ENCODE measurements at places on chromosomes 7 and 10. TPM values are rescaled to one million over a fixed set of nuclear protein-coding genes. Genes with fewer than 3 reads are reported as not detected.

The BNIP3 gene
- 107 TPM for total RNA-seq

The VSIR gene
- total RNA-seq = 34.7 TPM

The MEST gene
- 60.3 TPM for total RNA-seq

The FOXP2 gene
- total RNA-seq = 5.9 TPM

The SH2D4B gene
- 0.15 TPM for total RNA-seq

The CUZD1 gene
- 1.8 TPM for total RNA-seq

The TYSND1 gene
- total RNA-seq = 19.7 TPM

The CALML3 gene
- not detected for total RNA-seq

The WNT16 gene
- not detected for total RNA-seq

The TMUB1 gene
- total RNA-seq = 35.0 TPM

The VSTM4 gene
- total RNA-seq = 17.3 TPM

The ANKRD61 gene
- not detected for total RNA-seq

The OR2A12 gene
- not detected for total RNA-seq

The CCDC146 gene
- 11.5 TPM for total RNA-seq

The CUBN gene
- total RNA-seq = 5.7 TPM

The EGR2 gene
- 0.32 TPM for total RNA-seq

The SLC18A2 gene
- total RNA-seq = not detected

The COL17A1 gene
- 34.1 TPM for total RNA-seq

The NAT16 gene
- total RNA-seq = not detected

The ENO4 gene
- total RNA-seq = 0.66 TPM

The NEUROG3 gene
- not detected for total RNA-seq

The AKR1C8 gene
- total RNA-seq = 0.73 TPM

The DRGX gene
- not detected for total RNA-seq

The DOCK4 gene
- 41.9 TPM for total RNA-seq

The HGF gene
- total RNA-seq = 8.5 TPM

The ASB15 gene
- 0.15 TPM for total RNA-seq

The EPO gene
- total RNA-seq = not detected

The CHAT gene
- not detected for total RNA-seq

The TMEM176B gene
- 75.5 TPM for total RNA-seq

The CNPY1 gene
- total RNA-seq = 0.29 TPM

The SLC13A1 gene
- total RNA-seq = not detected

The NKX2-3 gene
- not detected for total RNA-seq

Measured in breast epithelium (tissue), 4 donors.